Right cardiac atrium (tissue), 5 donors: ENCODE measurements at places on chromosomes 1 and 21. TPM values are rescaled to one million over a fixed set of nuclear protein-coding genes. Genes with fewer than 3 reads are reported as not detected.

Gene PLOD1
- 53.7 TPM for total RNA-seq

Gene CYYR1
- total RNA-seq = 18.8 TPM

Gene FCN3
- total RNA-seq = 46.0 TPM

GRCh38 chr1:110340207-110340468 lies 961 bp downstream of the RBM15 start:
- no peak for DNase-seq

DNA sequence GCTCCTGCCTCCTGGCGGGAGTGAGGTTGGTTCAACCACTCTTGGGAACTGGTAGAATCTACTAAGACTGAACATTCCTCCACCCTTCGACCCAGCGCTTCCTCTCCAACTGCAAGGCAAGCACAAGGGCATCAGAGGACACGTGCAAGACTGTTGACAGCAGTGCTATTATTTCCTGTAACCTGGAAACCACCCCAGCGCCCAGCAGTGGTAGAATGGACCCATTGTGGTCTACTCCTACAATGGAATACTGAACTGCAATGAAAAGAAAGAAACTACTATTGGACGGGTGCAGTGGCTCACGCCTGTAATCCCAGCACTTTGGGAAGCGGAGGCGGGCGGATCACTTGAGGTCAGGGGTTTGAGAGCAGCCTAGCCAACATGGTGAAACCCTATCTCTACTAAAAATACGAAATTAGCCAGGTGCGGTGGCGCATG lies 33.0 kb upstream of the TARDBP start:
- DNase-seq = peak; percentile 70

Gene FCRLB
- 0.60 TPM for total RNA-seq
